Central memory CD8-positive, alpha-beta T cell (primary cell): ENCODE measurements at places on chromosomes 6 and 20.

GRCh38 chr6:154511791-154512190 is 1.3 kb upstream of the CNKSR3 start:
- no peak for DNase-seq

DNA sequence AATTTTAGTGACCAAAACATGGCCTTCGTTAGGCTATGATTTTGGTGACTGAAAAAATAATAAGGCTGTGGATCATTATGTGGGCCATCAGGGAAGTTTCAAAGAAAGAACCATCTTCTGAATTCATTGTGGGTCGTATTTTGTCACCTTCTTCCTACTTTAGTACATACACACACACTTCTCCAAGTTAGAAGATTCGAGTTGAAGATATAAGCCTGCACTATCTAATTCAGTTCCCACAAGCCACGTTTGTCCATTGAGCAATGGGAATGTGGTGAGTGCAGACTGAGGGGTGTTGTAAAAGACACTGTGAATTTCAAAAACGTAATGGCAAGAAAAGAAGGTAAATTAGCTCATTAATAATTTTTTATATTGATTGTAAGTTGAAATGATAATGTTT is 766.0 kb downstream of the KIF16B start:
- no peak for DNase-seq

GRCh38 chr6:43144879-43145278 is 26.2 kb upstream of the SRF start:
- DNase-seq: no peak

DNA sequence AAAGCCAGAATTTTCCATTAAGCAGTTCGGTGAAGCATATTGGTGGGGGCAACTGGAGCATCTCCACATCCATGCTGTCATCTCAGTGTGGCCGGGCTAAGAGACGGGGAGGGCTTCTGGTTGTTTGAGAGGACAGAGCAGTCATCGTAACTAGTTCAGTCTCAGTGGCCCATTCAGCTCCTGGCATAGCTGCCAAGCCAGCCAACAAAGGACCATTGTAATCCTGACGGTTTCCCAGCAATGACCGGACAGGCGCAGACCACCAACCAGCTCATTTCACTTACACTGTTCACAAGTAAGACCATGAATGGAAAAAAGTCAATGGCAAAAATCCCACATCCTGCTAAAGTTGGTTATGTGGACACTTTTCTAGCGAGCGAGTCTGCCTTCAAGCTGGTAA is 14.9 kb upstream of the HDDC2 start:
- DNase-seq: no peak

- DNase-seq: no peak
Observed at GRCh38 chr6:111480988-111481822, 1.8 kb downstream of the REV3L start.

- no peak for DNase-seq
Observed at GRCh38 chr20:59160389-59161115, 3.1 kb upstream of the ZNF831 start.

GRCh38 chr6:40931931-40932330 is 107.1 kb downstream of the UNC5CL start:
- no peak for DNase-seq

GRCh38 chr6:40755046-40755681 is 168.0 kb upstream of the LRFN2 start:
- DNase-seq: no peak

GRCh38 chr20:50482396-50482981 is 27.7 kb upstream of the PTPN1 start:
- DNase-seq: no peak

DNA sequence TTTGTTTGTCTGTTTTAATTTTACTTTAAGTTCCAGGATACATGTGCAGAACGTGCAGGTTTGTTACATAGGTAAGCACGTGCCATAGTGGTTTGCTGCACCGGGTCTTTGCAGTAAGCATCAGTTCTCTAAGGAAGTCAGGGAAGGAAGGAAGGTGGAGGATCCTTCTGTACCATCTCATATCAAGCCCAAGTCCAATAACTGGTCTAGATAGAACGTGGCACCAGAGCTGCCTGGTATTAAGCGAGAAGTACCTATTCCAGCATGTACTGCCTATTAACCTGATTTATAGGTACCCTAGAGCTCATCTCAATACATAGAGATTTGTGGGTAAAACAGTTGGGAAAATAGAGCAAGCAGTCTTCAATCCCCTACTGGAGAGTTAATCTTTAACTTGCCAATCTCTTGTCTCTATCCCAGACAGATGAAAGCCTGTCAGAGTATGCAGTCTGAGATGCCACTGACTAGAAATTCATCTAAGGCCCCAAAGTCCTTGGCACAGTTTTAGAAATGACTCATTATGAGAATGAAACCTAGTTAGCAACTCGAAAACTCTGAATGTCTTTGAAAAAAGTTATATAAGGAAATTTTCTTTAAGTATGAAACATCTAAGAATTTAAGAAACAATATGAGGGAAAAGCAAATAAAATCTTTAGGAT is 144.9 kb downstream of the TFAP2A start:
- DNase-seq: no peak

DNA sequence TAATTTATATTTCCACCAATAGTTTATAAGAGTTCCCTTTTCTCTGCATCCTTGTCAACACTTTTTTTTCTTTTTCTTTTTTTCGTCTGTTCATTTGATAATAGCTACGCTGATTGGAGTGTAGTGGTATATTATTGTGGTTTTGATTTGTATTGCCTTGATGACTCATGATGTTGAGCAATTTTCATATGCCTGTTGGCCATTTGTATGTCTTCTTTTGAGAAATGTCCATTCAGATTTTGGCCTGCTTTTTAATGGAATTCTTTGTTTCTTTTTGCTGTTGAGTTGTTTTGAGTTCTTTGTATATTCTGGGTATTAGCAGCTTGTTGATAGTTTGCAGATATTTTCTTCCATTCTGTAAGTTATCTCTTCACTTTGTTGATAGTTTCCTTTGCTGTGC is 773.4 kb downstream of the KIF16B start:
- DNase-seq: no peak

- no peak for DNase-seq
Observed at GRCh38 chr6:45690846-45691245, 313.1 kb upstream of the SUPT3H start.

GRCh38 chr20:48282591-48283228 is 497.4 kb upstream of the SULF2 start:
- DNase-seq: no peak

GRCh38 chr6:52976591-52977035 is 18.5 kb downstream of the GSTA4 start:
- no peak for DNase-seq

- no peak for DNase-seq
Observed at GRCh38 chr6:80277501-80277900, 171.0 kb downstream of the BCKDHB start.

DNA sequence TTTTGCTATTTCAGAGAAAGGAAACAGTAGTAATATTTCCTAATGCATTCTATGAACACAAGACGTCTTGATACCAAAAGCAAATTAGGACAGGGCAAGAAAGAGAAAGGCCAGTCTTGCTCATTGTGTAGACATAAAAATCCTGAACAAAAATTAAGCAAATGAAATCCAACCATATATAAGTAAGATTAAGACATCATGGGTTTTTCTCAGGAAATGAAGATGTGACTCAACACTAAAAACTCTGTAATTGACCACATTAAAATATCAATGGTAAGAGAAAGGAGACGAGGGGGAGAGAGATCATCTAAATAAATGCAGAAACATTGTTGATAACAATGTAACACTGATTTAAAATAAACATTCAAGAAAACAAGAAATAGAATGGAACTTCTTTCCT is 205.4 kb downstream of the SOD2 start:
- no peak for DNase-seq

DNA sequence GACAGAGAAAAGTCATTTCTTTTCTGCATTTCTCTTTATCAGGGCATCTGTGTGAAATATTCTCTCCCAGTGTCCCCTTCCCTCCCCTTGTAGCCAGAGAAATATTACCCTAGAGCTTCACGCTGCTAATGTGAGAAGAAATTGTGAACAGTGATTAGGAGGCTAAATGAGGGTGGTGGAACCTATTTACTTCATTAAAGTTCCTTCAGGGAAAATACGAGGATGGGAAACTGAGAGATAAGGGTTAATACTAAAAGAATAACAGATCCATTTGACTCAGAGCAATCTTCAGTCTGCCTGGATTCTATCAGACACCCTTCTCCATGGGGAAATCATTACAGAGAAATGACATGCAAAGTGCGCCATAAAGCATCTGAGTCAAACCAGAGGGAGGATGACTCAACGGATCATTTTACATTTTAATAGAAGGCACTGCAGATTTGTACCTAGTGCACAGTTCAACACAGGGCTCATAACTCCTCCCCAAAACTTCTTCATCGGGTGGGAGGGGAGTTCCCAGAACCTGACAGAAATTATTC is 131.3 kb downstream of the GJA10 start:
- DNase-seq: no peak

DNA sequence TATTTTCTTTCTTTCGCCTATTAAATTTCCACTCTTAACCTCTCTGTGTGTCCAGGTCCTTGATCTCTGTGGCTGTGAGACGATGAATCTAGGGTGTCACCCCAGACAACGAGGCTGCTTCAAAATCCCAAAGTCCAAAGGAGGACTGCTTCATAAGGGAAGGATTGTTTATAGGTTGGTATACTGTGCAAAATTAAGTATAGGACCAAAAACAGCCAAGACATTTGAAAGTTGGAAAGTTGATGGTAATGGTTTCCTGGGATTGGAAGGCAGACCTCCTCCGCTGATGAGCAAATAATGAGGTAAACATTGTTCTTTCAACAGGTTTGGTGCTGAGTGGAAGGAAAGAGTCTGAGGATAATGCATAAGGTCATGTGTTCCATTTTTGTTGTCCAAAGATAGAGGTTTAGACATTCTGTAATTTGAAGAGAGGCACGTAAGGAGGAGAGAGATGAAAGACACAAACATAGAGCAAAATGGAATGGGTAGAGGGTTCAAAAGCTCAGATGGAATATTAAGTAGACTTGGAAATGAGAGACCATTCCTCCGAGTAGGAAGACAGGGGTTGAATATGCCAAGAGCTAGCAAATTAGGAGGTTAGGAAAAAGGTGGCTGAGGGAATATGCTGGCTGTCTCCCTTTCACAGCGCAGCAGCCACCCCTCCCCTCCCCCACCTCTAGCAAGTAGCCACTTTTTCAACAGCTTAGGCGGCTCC is 24.8 kb downstream of the ZNF311 start:
- no peak for DNase-seq

GRCh38 chr20:17854307-17854903 is 114.2 kb downstream of the SNX5 start:
- DNase-seq: no peak

DNA sequence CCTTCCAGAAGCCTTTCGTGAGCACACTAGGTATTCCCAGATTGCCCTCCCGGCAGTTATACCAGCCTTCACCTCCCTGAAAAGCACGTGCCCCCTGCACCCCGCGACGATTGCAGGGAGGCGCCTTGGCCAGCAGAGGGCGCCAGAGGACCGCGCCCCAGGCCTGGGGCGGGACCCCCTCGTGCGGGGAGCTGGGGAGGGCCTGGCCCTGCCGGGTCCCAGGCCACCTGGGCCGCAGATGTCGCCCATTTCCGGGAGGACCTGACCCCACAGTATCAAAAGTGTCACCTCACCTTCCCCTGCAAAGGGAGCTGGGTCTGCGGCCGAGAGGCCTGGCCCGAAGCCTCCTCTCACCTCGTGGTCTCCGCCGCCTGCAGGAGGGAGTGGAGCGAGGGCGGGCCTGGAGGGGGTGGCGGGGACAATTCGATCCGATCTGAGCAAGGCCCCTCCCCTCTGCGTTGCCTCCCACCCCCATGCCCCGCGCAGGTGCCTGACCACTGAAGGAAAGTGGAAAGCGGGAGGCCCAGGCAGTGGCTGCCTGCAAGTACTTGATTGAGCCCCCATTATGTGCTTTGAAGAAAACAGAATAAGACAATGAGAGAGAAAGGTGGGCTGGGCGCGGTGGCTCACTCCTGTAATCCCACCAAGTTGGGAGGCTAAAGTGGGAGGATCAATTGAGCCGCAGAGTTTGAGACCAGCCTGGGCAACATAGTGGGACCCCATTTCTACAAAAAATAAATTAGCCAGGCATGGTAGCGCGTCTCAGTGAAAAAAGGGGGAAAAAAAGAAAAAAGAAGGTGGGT is 3.5 kb upstream of the SNAI1 start:
- peak; percentile 66 for DNase-seq

GRCh38 chr6:52328729-52329128 is 33.2 kb upstream of the PAQR8 start:
- DNase-seq: no peak

GRCh38 chr6:129555206-129555832 is 154.7 kb downstream of the ARHGAP18 start:
- DNase-seq: no peak

DNA sequence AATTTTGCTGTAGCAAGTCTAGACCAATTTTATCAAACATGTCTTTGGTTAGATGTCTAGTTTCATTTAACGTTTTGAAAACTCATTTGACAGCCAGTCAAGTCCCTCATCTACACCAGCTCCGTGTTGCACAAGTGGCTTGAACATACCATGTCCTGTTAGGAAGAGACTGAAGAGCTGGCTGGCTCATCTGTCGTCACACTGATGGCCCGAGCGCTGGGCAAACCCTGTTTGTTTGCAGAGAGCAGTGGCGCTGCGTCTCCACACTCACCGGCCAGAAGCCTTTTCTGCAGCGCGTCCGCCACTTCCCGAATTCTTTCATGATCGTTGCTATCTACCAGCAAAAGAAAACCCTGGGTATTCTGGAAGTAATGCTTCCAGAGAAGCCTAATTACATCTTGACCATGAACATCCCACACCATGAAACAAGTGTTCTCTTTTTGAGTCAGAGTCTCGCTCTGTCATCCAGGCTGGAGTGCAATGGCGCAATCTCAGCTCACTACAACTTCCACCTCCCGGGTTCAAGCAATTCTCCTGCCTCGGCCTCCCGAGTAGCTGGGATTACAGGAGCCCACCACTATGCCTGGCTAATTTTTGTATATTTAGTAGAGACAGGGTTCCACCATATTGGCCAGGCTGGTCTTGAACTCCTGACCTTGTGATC is 10.7 kb upstream of the TCFL5 start:
- no peak for DNase-seq

DNA sequence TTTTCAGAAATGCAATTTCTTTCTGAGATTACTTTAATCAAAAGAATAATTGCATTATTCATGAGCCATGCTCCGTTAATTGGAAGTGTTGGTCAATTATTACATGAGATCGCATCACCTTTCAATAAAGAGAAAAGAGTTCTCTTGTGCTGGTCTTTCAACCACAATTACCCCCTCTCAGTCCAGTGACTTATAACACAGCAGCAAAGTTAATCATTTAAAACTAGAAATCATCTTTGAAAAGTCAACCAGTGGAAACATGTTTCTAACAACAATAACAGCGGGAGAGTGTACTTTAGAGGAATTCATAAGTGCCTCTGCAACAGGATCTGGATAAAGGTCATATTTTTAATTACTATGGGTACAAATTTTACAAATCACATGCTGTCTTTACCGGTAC is 384.4 kb upstream of the AGPAT4 start:
- DNase-seq: no peak

GRCh38 chr6:34516391-34517324 is 39.5 kb downstream of the SPDEF start:
- DNase-seq: no peak

DNA sequence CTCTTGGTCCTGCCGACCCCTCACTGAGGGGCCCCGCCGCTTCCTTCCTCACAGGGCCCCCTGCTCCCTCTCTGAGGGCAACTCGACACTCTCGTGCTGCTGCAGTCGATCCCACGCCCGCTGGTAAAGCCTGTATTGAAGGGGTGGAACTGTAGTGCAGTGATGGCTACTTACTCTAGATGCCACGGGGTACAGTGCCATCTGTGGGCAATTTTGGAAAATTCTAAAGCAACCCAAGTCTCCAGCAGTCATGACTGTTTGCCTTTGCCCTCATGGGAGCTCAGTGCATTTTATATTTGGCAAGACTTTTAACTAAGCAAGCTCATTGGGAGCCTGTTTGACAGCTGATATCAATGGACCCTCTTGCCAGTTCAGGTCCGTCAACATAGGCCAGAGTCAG is 6.5 kb upstream of the C6orf136 start:
- DNase-seq: no peak
